ENCODE measurements at places on chromosomes 1 and 21.

- DNase-seq: no peak
Observed at GRCh38 chr1:31755850-31756492, 8.2 kb downstream of the ADGRB2 start.

GRCh38 chr1:27298632-27299384 is 23.2 kb upstream of the TMEM222 start:
- no peak for DNase-seq

- DNase-seq: no peak
Observed at GRCh38 chr1:93716941-93717368, 35.3 kb upstream of the BCAR3 start.

DNA sequence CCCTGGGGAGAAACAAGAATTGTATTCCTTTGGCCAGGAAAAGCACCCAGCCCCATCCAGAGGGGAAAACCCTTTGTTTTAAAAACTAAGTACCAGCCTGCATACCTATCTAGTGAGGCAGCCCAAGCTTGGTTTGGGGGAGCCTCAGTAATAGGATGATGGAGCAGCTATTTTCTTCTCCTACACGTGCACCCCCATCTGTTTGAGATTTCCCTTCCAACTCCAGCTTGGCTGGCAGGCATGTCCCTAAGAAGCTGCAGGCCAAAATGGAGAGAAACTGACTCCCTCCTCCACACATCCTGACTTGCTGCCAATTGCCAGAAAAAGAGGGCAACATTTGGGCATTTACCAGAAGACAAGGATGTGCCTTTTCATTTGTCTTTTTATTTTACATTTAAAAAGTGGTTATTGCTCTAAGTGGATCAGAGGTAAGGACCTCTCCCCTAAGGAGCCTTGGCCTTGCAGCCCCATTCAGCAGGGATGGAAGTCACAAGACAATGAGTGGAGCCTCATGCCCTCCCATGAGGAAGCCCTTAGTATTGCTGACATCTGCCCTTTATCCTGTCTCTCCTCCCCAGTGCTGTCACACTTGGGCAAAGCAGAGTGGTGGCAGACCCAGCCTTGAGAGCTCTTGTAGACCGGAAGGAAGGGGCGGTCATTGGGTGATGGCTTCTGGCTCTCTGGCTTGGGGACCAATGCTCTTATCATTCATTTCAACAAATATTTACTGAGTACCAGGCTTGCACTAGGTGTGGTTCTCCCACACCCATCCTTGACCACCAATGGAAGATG is 8.6 kb downstream of the FNDC5 start:
- no peak for DNase-seq

GRCh38 chr1:226990133-226990716 is 50.1 kb downstream of the COQ8A start:
- no peak for DNase-seq

DNA sequence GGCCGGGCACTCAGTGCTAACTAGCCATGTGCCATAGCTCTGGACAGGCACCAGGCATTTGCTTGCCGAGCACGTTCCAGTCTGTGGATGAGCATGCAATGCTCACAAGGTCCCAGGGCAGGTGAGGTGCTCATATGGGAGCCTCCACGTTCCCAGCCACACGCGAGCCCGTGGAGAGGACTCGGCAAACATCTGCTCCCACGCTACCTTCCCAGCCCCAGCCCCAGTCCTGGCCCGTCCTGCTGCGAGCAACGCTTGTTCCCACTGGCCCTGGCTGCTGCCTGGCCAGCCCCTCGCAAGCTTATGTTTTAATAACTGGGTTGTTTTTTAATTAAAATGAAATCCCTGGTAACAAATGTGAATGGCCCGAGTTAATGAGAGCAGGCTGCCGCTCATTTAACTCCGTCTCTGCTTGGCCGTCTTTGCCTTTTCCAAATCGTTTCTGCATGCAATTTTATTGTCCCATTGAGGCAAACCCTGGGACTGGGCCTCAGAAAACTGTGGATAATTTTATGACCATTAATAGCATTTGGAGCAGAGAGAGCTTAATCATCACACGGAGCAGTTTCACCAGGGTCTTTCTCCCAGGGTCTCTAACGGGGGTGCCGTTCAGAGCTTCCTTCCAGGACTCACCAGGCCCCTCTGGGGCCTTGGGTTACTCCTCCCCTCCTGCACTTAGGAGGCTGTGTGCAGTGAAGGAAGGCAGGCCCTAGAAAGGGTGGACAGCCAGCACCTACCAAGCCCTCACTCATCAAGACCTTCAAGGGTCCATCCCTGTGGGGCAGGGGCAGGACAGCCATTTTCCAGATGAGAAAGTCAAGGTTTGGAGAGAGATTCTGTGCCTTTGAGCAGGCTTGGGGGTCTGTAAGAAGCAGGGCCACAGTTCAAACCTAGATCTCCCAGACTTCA is 136.8 kb downstream of the GLIS1 start:
- no peak for DNase-seq

DNA sequence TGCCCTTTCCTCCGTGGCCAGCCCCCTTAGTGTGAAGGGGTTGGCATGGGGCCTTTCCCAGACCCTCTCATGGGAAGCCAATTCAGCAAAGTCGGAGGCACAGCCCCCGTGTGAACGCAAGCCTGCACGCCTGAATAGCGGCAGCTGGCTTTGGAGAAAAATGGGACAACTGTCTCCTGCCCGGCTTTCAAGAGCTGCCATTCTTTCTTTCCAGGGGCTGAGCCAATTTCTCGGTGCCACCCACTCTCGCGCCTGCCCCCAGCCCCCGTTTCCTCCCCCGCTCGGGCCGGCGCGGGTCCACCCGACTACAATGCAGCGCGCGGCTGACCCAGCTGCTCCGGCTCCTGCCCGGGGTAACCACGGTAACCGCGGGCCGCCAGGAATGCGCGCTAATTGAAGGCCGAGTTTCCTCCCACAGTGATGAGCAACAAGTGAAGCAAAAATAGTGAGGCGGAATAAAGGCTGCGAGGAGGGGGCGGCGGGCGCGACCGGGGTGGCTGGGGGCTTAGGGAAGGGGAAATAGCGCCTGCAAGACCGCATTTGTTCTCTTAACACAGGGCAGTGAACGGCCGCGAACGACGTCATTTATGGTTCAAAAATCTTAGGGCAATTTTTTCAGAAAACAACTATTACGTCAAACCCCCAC is 27.8 kb downstream of the ILDR2 start:
- DNase-seq: peak; percentile 5

DNA sequence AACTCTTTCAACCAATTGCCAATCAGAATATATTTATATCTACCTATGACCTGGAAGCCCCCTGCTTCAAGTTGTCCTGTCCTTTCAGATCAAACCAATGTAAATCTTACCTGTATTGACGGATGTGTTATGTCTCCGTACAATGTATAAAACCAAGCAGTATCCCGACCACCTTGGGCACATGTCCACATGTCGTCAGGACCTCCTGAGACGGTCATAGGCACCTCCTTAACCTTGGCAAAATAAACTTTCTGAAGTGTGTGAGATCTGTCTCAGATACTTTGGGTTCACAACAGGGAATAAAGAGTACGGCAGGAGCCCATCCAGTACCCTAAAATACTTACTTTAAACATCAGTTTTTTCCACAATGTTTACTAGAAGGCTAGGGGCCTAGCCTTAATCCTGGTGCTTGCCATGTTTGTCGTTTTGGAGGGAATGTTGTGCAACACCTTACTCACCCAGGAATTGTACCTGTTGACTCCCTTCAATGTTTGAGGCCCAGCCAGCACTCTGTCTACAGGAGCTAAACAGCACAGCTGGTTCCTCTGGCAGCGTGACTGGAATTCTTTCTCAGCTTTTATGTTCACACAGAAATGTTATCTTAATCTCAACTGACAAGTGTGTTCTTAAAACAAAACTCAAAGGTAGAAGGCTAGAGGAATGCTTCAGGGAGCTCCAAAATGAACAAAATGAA is 90.8 kb upstream of the USP25 start:
- no peak for DNase-seq

- DNase-seq: no peak
Observed at GRCh38 chr1:207251066-207251465, 70.4 kb upstream of the CD55 start.

GRCh38 chr1:8201331-8201861 is 116.5 kb upstream of the SLC45A1 start:
- no peak for DNase-seq
